ENCODE measurements at places on chromosomes 7 and 10. TPM values are rescaled to one million over a fixed set of nuclear protein-coding genes. Genes with fewer than 3 reads are reported as not detected.
A peak's percentile ranks its signal among the peaks of the same experiment; 100 is the strongest.

GRCh38 chr10:84118395-84119006 is 20.8 kb upstream of the GHITM start:
- DNase-seq, result peak; percentile 4

Gene MAGI2
- 5.7 TPM for total RNA-seq

DNA sequence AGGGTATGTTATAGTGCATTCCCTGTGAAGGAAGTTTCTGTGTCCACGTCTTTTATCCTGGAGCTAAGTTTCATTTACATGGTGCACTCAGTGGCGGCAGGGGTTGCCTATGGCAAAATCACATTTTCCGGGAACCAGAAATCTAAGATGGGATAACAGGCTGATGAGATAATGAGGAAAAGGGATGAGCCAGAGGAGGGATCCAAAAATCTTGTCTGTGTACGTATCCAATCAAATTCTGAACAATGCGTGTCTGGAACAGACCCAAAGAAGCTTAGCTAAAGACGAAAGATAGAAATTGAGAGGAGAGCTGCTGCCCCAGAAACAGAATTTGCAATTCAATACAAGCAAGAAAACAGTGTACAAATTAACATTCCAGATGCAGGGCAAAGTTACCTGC is 16.1 kb downstream of the LANCL2 start:
- DNase-seq, result no peak

Gene TCAF2
- total RNA-seq, result 6.7 TPM

Gene NAT16
- not detected for total RNA-seq

- no peak for DNase-seq
Observed at GRCh38 chr7:127897704-127898454, 133.4 kb downstream of the LRRC4 start.
